ENCODE measurements at places on chromosomes 16 and 17.

- no peak for DNase-seq
Measured at GRCh38 chr17:6492892-6493674, 48.8 kb downstream of the PIMREG start.

- no peak for DNase-seq
Measured at GRCh38 chr16:63904182-63904581, 1217.7 kb downstream of the CDH11 start.

- DNase-seq, result no peak
Measured at GRCh38 chr17:75260641-75261335, 618 bp downstream of the GGA3 start.

DNA sequence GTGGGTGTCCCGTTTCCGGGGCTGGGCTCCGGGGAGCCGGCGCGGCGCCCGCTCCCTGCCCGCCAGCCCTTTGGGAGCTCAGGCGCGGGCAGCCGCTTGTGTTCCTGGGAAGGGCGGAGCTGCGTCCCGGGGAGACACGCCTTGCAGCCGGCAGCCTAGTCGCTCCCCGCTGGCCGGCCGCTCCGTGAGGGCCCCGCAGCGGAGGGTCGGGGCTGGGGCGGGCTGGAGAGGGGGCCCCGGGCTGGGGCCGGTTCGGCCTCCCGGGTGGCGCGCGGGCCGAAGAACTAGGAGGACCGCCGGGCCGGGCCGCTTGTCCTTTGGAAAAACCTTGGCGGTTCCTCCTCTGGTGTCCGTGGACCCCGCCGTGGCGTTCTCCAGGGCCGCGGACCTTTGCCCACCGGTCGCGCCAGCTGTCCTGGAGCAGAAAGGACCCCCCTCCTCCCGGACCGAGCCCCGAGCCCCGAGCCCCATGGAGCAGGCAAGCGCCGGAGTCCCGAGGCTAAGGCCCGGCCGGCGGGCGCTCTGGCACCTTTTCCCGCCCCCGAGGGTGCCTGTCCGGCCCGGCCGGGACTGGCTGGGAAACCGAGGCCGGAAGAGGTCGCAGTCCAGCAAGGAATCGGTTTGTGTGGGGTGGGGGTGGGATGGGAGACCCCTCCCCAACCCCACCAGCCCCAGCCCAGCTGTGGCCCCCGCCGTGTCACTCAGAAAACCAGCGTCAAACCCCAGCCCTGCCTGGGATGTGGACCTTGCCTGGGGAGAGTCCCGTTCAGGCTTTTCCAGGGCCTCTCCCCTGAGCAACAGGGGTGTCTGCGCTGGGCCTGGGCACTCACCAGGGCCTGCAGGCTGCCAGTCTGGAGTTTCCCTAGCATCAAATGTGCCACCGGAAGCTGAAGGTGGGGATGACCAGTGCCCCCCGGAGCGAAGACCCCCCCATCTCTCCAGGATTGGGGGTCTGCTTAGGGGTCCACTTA lies 6.8 kb upstream of the TBC1D3B start:
- no peak for DNase-seq

GRCh38 chr16:1206326-1206725 lies 18.7 kb downstream of the TPSG1 start:
- DNase-seq, result no peak

DNA sequence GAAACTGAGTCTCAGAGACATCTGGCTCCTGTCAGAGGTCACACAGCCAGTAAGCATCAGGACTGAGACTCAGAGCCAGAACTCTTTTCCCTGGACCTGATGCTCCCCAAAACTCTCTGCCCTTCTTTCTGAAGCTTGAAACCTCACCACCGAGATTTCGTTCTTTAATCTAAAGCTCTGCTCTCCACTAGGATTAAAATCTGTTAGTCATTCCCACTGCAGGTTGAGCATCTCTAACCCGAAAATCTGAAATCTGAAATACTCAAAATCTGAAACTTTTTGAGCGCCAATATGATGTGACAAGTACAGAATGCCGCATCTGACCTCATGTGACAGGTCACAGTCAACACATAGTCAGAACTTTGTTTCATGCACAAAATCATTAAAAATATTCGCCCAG lies 2.2 kb downstream of the CDH16 start:
- DNase-seq, result no peak

DNA sequence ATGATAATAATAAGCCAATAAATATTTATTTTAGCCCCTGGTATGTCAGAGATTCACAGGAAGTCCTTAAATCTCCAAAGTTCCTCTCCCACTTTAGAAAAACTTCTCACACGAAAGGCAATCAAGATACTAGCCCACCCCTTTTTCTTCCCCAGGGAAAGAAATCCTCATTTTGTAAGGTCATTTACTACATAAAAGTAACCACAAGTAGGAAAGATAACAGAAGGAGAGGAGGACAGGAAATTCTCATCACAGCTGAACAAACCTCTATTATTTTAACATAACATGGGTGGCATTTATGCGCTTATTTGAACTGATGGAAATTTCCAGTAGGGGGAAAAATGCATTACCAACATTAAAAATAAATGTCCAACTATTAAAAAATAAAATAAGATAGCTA lies 3.4 kb downstream of the FAM222B start:
- no peak for DNase-seq

DNA sequence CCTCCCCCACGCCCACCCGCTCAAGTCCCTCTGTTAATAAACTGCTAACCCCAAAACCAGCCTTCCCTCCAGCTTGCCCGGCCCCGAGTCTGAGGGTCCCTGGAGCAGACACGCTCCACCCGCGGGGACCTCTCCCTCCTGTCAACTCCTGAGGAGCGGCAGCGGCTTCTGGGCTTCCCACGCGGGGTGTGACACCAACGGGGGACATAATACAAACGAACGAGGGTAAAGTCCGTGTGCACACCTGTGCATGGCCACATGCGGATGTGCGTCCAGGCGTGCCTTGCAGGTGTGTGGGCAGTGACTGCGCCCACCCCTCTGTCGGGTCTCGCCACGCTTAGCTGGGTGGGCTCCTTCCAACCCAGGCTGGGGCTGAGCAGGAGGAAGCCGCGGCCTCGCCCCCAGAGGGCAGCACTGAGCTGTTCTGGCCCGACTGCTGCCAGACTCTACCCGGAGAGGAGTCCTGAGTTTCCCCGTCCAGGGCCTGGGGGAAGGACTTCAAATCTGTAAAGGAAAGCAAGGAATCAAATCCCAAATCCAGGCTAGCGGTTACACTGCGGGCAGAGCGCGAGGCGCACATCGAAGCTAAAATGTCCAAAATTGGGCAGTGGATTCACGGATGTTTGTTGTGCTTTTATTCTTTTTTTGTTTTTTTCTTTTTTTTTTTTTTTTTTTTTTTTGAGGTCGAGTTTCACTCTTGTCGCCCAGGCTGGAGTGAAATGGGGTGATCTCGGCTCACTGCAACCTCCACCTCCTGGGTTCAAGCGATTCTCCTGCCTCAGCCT lies 24.2 kb upstream of the KRT17 start:
- peak; percentile 71 for DNase-seq

DNA sequence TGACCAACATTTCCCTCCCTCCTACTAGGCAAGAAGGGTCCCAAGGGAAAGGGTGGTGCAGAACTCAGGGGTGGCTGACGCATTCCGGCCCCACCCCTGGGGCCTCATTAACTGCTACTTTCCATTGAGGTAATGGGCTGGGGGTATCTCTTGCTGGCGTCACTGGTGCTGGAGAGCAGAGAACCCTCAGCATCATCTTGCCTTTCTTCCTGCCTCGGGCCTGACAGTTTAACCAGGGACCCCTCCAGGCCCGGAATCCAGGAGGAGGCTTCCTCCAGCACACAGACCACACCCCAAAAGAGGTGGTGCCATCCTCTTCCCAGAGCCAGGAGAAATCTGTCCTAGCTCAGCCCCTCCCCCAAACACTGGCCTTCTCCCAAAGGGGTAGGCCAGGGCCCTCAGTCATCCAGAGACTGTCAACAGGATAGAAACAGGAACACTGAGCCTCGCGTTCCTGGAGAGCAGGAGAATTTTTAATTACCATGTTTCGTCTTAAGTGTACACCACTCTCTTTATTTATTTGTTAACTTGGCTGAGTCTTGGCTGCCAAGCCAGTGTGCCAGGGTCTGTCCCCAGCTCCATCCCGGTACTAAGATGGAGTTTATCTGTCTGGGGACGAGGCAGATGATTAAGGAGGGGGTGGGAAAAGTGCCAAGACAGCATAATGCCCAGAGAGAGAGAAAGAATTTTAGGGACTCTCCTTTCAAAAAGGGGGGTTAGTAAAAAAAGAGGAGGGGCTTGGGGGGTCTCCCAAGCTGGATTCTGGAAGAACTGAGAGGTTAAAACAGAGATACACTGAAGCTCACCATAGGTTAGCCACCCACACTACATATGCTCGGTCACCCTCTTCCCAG lies 5.1 kb downstream of the ETV4 start:
- no peak for DNase-seq

All from stimulated activated CD8-positive, alpha-beta memory T cell treated with anti-CD3 and anti-CD28 coated beads, Interleukin-7, amount 100 ng/mL, for 1 hour (primary cell).